ENCODE measurements at places on chromosomes 7 and 10.
A peak's percentile ranks its signal among the peaks of the same experiment; 100 is the strongest.

- DNase-seq = peak; percentile 62
Measured at GRCh38 chr7:87797798-87798403, 78.3 kb downstream of the SLC25A40 start.

- DNase-seq = no peak
Measured at GRCh38 chr7:47759056-47759706, 177.3 kb upstream of the TNS3 start.

DNA sequence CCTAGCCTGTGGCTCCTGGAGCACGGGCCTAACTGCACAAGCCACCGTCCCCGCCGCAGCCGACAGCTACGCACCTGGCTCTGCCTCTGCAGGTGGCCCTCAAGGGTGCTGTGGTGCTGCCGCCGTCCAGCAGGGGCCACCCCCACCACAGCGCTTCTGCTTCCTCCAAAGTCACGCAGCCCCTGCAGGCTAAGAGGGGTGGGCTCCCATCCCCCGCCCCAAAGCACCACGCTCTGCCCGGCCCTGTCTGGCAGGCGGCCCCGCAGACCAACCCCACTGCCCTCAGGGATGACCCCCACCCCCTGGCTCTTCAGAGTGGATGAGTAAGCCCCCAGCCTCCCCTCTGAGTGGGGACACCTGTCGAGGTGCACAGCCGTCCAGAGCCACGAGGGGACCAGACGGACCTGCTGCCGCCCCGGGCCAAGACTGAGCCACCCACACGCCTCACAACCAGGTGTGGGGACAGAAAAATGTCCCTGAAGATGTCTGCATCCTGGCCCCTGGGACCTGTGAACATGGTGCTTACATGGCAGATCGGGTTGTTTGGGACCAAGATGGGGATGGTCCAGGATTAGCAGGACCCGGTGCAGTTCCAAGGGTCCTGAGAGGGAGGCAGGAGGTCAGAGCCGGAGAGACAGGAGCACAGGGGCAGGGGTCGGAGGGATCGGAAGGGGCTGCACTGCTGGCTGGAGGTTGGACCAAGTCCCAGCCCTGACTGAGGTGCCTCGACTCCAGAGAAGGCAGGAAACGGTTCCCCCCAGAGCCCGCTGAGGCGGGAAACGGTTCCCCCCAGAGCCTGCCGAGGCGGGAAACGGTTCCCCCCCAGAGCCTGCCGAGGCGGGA is 9.0 kb upstream of the ADAP1 start:
- DNase-seq = no peak

- DNase-seq = no peak
Measured at GRCh38 chr7:105238198-105238765, 150.4 kb downstream of the SRPK2 start.

DNA sequence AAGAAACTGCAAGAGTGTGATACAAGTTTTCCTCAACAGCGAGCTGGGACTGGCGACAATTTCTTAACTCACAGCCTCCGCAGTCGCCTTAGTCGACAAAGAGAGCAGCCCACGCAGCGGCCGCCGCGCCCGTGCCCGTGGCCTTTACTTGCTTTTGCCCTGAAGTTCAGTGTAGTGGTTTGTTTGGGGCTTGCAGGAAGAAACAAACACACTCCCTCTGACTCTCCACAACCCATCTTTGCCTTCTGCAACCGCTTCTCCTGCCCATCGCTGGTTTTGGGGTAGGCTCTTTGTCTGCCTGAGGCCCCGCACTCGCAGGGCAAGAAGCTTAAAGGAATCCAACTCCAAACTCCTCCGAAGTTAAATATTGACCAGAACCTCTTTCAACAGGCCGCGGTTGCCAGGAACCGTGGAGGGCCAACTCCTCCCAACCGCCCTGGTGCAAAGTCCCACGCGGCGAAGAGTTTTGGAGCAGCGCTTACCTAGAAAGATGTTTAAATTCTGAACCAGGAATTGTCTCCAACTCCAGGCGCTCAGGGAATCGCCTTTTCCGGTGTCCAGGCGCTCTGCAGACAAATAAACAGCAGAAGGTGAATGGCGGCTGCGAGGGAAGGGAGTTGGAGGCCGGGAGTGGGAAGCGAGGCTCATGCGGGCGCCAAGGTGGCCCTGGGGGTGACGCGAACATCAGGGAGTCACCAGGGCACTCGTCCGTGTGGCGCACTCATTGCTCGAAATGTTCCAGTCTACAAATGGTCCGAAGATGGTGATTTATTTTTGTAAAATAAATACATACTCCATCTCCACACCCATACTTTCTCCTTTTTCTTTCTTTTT is 8.3 kb downstream of the HOXA4 start:
- DNase-seq = no peak

DNA sequence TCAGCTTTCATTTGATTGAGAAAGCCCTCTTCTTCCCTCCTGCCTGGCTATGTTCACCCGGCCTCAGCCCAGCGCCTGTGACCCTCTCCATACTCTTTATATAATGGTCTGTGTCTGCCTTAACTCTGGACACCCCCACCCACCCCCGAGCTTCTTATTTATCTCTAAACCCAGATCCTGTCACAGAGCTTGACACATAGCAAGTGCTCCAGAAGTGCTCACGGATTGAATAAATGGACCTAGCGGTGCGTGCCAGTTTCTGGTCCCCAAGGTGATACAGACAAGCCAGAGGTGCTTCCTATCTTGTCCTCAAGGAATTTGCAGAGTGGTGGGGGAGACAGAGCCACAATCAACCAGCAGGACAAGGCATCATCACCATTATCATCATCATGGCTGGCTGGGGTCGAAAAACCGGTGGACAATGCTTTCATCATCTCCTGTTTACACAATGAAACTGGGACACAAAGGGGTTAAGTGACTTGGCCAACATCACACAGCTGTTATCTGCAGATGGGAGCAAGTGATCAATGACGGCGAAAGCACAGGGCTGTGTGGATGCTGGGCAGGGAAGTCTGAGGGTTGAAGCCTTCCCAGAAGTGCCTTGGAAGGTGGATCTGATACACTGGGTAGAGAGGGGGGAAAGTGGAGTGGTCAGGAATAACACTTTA is 2.2 kb upstream of the LOXL4 start:
- DNase-seq = no peak

DNA sequence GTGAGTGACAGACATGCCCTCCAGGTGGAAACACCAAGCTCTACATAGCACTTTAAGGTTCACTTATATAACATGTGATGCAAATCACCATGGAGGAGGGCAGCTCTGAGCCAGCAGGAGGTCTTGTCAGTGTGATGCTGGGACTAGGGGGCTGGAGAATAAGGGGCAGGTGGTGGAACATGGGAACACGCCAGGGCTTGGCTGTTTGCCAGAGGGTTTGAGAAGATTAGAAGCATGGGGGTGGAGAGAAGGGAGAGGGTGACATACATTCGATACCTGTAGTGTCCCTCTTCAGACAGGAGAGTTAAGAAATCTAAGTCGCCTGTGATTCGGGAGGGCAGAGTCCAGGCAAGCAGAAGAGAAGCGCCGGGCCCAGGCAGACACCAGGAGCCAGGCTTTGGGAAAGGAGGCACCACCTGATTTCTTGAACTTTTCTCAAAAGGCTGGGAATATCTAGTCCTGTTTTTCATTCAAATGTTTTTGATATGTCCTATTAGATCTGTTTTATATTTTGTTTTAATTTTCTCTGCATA is 16.9 kb upstream of the LAMB4 start:
- no peak for DNase-seq

DNA sequence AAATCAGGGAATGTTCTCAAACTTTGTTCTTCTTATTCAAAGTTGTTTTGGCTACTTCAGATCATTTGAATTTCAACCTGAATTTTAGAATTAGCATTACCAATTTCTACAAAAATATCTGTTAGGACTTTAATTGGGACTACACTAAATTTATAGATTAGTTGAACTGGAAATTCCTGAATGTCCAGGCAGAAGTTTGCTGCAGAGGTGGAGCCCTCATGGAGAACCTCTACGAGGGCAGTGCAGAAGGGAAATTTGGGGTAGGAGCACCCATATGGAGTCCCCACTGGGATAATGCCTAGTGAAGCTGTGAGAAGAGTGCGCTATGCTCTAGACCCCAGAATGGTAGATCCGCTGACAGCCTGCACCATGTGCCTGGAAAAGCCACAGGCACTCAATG is 22.8 kb upstream of the AGMO start:
- DNase-seq = no peak

- no peak for DNase-seq
Measured at GRCh38 chr7:159056737-159057136, 87.9 kb downstream of the VIPR2 start.

DNA sequence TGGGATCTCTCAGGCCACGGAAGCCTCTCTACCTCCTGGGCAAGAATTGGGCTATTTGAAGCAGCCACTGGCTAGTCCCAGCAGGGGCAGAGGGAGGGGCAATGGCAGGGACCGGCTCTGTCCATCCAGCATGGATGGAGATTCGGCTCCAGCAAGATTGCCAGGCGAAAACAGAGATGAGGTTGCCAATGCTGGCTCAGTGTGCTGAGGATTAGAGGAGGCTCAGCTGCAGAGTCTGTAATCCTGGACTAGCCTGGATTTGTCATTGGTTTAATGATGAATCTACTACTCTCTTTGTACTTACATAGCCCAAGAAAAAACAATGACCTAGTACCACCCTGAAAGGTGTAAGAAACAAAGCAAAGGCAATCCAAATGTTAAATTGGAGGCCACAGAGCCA is 112.2 kb upstream of the PDCD4 start:
- no peak for DNase-seq

DNA sequence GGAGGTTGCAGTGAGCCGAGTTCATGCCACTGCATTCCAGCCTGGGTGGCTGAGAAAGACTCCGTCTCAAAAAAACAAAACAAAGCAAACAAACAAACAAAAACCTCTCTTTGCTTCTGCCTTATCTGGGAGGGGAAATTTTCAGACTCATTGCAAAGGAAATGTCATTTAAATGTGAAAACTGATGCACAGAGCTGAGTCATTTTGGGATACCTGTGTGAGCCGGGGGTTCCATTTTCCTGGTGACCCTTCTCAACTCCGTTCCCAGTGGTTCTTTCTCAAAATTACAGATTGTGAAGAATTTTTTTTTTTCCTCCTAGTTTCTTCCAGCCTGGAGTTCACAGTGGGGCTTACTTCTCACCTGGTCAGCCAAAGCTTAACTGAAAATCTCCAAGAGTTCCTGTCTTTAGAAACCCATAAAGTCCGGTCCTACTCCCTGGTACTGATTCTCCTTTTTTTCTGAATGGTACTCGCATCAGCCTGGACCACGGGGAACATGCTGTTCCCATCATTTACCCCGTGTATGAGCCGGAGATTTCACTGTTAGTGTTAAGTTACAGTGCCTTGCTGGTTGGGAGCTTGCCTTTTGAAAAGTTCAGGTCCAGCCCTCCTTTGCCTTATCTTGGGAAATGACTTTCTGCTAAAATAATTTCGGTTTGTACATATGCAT is 56.9 kb downstream of the RBM20 start:
- DNase-seq = peak; percentile 26

GRCh38 chr10:63717027-63717715 is 196.0 kb downstream of the REEP3 start:
- no peak for DNase-seq

DNA sequence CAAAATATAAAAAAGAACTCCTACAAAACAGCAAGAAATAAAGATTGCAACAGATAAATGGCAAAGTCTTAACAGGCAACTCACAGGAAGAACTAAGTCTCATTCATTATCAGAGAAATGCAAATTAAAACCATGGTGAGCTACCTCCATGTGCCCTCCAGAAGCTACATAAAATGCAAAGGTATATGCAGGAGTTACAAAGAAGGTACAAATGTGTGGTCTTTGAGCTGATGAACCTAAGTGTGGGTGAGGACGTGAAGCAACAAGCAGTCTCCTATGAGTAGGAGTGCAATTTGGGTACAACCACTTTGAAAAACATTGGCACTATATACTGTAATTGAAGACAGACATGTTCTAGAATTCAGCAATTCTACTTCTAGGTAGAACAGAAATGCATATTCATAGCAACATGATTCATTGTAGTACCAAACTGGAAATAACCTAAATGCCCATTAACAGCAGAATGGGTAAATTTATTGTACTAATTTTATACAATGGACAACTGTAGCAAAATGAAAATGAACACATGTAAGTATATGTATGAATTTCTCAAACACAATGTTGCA is 61.6 kb upstream of the KCNMA1 start:
- DNase-seq = no peak

DNA sequence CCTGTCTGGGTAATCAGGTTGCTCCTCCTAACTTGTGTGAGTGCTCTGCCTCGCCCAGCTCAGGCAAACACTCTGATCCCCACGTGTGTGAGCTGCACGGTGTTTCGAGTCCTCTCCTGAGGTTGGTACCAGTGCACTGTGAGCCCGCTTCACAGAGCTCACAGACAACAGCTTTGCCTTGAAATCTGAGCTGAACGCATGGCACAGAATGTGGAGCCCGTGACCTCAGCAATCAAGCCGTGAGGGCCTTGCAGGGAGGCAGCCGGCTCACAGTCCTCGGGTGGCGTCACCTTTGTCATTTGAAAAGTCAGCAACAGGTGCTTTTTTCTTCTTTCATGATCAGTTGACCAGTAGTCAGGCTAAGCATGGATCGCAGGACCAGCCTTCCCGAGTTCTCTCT is 60.2 kb upstream of the ADGRA1 start:
- no peak for DNase-seq

DNA sequence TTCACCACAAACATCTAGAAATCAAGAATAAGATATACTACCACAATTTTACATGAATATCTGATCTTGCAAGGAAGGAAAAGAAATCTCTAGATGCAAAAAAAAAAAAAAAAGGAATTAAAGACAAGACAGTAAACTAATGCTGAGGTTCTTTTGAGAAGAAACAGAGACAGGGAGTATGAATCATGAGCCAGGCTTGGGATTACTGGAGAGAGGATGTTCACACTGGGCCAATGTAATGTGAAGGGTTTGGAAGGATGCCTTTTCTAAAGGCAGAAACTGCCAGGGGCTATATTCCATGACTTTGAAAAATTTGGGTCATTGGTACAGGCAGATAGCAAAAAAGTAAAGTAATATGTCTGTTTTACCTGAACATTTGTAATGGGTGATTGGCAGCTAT is 573.0 kb upstream of the IGFBP3 start:
- DNase-seq = no peak

GRCh38 chr10:130932326-130933007 is 379.1 kb downstream of the TCERG1L start:
- no peak for DNase-seq

- no peak for DNase-seq
Measured at GRCh38 chr10:97358349-97358748, 23.8 kb upstream of the FRAT2 start.

DNA sequence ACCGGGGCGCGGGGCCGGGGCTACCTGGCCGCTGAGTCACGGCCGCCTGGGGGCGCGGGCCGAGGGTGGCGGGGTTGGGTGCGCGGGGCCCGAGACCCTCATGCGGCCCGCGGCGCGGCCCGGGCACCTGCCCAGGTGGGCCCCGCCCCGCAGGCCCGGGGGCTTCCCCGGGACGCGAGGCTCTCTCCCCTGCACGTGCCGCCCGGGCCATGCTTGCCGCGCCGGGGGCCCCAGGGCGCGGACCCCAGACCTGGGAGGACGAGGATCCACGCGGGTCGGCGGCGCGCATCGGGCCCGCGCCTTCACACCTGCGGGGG is 402 bp downstream of the MAFK start:
- no peak for DNase-seq

- DNase-seq = no peak
Measured at GRCh38 chr10:79628083-79628482, 17.3 kb downstream of the SFTPA1 start.

GRCh38 chr10:133044401-133044811 is 43.3 kb upstream of the ADGRA1 start:
- DNase-seq = no peak
